ENCODE measurements at places on chromosomes 7 and 10.

- DNase-seq: no peak
Observed at GRCh38 chr7:21192657-21193056, 235.2 kb upstream of the SP4 start.

DNA sequence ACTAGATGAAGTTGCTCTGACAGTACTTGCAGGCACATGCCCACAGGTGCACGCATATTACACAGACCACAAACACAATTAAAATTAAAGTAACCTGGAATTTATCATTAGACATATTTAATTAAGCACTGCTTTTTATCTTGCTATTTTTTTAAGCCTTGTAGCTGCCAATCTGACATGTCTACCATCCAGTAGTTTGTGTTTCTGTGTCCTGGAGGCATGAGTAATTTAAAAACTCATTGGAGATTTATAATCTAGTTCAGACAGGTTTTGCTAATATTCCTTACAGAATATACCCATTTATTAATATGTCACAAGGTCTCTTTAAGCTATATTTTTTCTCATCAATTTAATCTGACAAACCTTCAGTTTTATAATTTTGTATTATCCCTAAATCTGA is 445.0 kb upstream of the KLF6 start:
- no peak for DNase-seq

GRCh38 chr10:120732643-120733313 is 118.4 kb upstream of the WDR11 start:
- DNase-seq: no peak

GRCh38 chr10:74923556-74923955 is 97.2 kb downstream of the KAT6B start:
- peak; percentile 28 for DNase-seq

- no peak for DNase-seq
Observed at GRCh38 chr10:22049635-22050034, 46.1 kb upstream of the DNAJC1 start.

DNA sequence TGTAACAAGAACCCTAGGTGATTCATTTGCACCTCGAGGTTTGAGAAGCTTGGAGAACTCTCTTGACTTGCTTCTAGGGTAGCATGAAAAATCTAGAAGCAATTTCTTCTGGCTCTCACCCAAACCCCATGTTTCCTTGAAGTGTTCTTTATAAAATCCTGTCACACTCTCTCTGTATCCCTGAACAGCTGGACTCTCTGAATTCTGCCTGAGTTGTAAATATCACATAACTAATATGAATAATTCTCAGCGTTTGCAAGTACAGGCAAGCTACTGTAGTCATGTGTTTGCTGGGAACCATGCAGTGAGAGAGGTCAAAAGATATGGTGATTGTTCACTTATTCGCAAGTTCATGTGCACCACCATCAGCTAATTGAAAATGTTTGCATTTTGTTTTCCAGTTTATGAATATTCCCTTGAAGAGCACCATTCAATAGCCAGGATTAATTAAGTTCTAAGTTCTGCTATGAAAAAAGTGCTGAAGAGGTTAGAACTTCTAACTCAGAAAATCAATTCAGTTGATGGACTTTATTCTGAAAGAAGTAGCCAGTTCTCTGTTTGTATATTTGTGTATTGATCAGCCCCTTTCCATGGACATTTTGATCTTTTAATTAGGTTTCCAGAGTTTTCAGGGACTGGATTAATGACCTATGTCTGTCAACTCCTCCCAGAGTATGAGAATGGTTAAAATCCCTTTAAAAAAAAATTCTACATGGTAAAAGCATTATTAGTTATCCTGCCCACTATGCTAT is 243.0 kb downstream of the PLXDC2 start:
- DNase-seq: no peak

- DNase-seq: no peak
Observed at GRCh38 chr7:80135309-80136104, 876 bp downstream of the GNAI1 start.

GRCh38 chr7:33050535-33051318 is 11.8 kb downstream of the NT5C3A start:
- peak; percentile 53 for DNase-seq

DNA sequence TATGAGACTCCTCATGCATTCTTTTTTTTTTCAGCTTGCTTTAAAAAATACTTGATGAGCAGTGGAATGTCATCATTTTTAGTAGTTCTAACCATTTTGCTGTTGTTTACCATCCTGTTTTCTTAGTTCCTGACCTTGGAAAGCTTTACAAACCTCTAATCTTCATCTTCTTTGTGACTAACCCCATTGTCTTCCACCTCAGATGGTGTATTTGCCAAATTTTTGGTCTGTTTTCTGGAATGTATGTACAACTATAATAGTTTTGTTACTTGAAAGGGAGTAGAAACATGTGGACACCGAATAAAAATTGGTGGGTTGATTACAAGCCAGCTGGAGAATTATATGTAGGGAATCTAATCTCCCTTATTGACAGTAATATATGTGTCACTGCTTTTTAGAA is 172.7 kb downstream of the SND1 start:
- no peak for DNase-seq

DNA sequence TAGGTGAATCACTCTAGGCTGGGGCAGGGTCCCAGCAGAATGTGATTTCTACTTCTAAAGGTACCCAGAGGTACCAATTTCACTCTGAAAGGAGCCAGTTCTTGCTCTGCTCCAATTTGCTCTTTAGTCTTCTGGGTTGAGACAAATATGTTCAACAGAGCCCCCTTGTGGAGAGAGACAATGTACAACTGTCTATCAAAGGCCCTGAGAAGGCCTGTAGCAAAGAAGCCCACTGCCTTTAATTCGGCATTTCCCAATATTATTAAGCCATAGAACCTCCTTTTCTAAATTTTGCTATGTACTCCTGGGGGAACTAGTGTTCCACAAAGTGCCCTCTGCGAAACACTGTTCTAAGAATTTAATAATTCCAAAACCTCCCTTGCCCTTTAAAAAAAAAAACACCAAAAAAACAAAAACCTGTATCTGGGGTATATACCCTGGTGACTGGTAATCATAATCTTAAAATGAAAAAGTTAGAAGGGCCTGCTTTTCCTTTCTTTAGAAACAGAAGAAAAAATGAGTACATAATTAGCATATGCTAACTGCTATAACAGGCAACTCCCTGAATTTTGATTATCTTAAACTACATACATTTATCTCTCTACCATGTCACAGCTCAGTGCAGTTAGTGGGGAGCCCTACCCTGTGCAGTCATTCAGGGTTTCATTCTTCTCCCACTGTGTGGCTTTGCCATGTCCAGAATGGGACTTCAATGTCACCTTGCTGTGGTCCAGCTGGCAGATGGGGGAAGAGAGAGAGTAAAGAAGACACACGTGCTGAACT is 160.9 kb upstream of the BMPER start:
- peak; percentile 6 for DNase-seq

GRCh38 chr10:42929993-42930392 is 146.9 kb upstream of the RET start:
- no peak for DNase-seq

DNA sequence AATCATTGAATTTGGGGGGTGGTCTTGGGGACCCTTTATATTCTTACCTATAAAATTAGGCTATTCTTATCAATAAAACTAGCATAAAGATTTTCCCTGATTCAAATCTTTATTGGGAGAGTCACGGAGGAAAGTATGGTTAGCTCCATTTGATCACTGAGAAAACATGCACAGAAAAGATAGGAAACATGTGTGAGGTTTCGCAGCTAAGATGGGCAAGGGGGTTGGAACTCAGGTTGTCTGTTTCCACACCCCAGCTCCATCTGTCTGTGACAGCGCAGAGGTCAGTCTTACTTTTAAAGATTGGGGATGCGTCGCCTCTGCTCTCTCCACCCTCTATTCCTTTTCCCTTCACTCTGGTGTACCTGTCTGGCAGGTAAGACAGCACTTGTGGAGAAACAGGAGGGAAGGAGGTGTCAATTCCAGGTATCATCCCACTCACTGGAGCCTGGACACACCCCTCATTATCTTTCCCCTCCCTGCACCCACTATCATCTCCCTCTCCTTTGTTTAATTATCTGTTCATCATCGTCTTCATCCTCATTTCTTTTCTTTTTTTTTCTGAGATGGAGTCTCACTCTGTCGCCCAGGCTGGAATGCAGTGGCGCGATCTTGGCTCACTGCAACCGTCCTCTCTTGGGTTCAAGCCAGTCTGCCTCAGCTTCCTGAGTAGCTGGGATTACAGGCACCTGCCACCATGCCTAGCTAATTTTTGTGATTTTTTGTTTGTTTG is 2.4 kb upstream of the DENND10 start:
- DNase-seq: no peak
